ENCODE measurements at places on chromosomes 12 and 14. TPM values are rescaled to one million over a fixed set of nuclear protein-coding genes. Genes with fewer than 3 reads are reported as not detected.

DNA sequence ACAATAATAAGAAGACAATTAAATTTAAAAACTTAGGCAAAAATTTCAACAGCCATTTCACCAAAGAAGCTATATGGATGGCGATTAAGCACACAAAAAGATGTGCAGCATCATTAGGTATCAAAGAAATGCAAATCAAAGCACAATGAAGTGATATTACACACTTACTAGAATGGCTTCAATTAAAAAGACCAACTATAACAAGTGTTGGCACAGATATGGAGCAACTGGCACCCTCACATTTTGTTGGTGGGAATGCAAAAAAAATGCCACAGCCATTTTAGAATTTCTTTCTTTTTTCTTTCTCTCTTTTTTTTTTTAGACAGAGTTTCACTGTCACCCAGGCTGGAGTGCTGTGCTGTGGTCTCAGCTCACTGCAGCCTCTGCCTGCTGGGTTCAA lies 1.9 kb upstream of the PRDM4 start:
- H3K36me3 ChIP-seq = 0 out of 2 replicates have a peak, but pooled peaks cover under 1% of the 10 kb centered on the region
- no peaks in the 10 kb centered on the region for H3K27me3 ChIP-seq
- H3K4me3 ChIP-seq = no peak overlapping the region
- no peak for DNase-seq
- peaks cover 13% of the 10 kb centered on the region for H3K4me1 ChIP-seq
- no peak overlapping the region for H3K27ac ChIP-seq

DNA sequence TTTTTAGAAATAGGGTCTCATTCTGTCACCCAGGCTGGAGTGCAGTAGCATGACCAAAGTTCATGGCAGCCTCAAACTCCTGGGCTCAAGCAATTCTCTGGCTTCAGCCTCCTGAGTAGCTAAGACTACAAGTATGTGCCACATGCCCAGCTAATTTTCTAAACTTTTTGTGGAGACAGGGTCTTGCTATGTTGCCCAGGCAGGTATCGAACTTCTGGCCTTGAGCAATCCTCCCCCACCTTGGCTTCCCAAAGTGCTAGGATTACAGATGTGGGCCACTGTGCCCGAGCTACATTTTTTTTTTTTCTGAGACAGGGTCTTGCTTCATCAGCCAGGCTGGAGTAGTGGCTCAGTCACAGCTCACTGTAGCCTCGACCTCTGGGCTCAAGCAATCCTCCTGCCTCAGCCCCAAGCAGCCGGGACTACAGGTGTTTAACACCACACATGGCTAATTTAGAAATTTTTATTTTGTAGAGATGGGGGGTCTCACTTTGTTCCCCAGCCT lies 7.1 kb downstream of the PPP4R3A start:
- peaks cover 15% of the 10 kb centered on the region for H3K36me3 ChIP-seq
- peaks cover 12% of the 10 kb centered on the region for H3K4me1 ChIP-seq
- DNase-seq = no peak
- no peak overlapping the region for H3K4me3 ChIP-seq
- H3K27me3 ChIP-seq = no peaks in the 10 kb centered on the region

GRCh38 chr14:99769799-99770198 lies 23.4 kb upstream of the EML1 start:
- H3K27me3 ChIP-seq = no peaks in the 10 kb centered on the region
- no peaks in the 10 kb centered on the region for H3K36me3 ChIP-seq
- H3K27ac ChIP-seq = no peak overlapping the region

The CAMKK2 gene
- 18.5 TPM for total RNA-seq

GRCh38 chr12:100201604-100202423 lies 1.2 kb downstream of the ACTR6 start:
- no peaks in the 10 kb centered on the region for H3K27me3 ChIP-seq
- peak overlapping the region; percentile 60 for H3K27ac ChIP-seq
- DNase-seq = no peak
- peak overlapping the region; percentile 63 for H3K4me3 ChIP-seq
- H3K36me3 ChIP-seq = peaks cover 9% of the 10 kb centered on the region
- H3K4me1 ChIP-seq = peaks cover 21% of the 10 kb centered on the region

DNA sequence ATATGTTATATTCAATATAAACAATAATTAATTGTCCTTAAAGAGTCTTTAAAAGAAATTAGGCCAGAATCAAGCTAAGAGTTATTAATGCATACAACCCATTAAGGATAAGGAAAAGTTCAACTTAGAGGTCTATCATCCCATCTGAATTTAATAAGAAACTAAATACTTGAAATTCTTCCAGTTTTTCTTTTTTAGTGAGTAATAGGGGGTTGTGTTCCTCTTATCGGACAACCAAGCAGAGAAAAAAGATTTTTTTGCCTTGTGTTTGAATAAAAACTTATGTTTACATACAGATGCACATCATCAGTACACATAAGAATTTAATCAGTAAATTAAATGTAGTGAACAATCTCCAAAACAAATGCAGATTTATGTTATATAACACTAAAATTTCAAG lies 32.5 kb downstream of the PAWR start:
- peaks cover 56% of the 10 kb centered on the region for H3K4me1 ChIP-seq
- H3K4me3 ChIP-seq = no peak overlapping the region
- H3K27ac ChIP-seq = no peak overlapping the region
- H3K27me3 ChIP-seq = no peaks in the 10 kb centered on the region

DNA sequence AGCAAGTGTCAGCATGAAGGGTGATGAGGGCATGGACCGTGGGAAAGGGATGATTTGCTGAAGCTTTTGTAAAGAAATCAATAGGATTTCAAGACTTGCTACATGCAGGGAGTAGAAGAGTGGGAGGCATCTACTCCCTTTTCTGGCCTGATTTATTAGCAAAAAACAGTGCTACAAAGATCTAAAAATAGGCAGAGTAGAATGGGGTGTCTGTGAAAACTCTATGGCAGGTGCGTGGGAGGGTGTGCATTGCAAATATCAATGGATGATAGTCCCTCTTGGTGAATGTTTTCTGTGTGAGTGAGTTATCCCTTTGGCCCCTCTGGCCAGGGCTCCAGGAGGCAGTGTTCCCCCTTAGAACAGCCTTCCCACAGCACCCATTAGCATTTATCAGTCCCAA lies 139.0 kb downstream of the SMOC1 start:
- H3K27me3 ChIP-seq = no peaks in the 10 kb centered on the region
- H3K36me3 ChIP-seq = no peaks in the 10 kb centered on the region
- no peak for DNase-seq
- H3K27ac ChIP-seq = no peak overlapping the region
- H3K4me1 ChIP-seq = no peaks in the 10 kb centered on the region

GRCh38 chr12:104468371-104468770 lies 11.6 kb downstream of the CHST11 start:
- no peaks in the 10 kb centered on the region for H3K27me3 ChIP-seq
- peaks cover 15% of the 10 kb centered on the region for H3K4me1 ChIP-seq
- no peaks in the 10 kb centered on the region for H3K36me3 ChIP-seq
- no peak overlapping the region for H3K4me3 ChIP-seq
- DNase-seq = no peak

The PRIMA1 gene
- total RNA-seq = 3.3 TPM

The CCDC60 gene
- not detected for total RNA-seq

- no peak overlapping the region for H3K4me3 ChIP-seq
- H3K27me3 ChIP-seq = no peaks in the 10 kb centered on the region
- 0 out of 2 replicates have a peak, but pooled peaks cover 3% of the 10 kb centered on the region for H3K36me3 ChIP-seq
- DNase-seq = no peak
- H3K4me1 ChIP-seq = no peaks in the 10 kb centered on the region
Observed at GRCh38 chr12:63808631-63809030, 28.9 kb downstream of the RXYLT1 start.

DNA sequence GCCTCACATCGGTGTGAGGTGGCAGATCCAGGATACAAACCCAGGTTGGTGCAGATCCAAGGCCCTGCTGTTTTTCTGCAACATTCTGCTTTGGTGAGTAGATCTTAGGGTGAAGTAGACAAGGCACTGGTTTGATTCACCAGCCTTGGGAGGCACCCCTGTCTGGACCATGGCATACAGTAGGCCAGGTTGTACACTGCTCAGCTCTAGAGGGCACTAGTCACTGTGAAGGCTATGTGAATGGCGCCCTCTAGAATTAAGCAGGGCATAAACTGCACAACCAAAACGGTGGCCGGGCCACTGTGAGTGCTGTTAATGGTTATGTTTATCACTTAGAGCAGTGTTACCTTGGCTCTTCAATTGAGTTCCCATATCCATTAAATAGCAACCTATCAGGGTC lies 280.6 kb upstream of the PWP1 start:
- H3K4me3 ChIP-seq = no peak overlapping the region
- H3K27me3 ChIP-seq = no peaks in the 10 kb centered on the region
- peak; percentile 71 for DNase-seq
- no peaks in the 10 kb centered on the region for H3K4me1 ChIP-seq

The KCNJ8 gene
- 2.3 TPM for total RNA-seq

Data from GM23338 (cell line).